ENCODE measurements at places on chromosomes 11 and 22. TPM values are rescaled to one million over a fixed set of nuclear protein-coding genes. Genes with fewer than 3 reads are reported as not detected.

NDUFS3 gene
- 137 TPM for total RNA-seq

DAGLA gene
- 0.91 TPM for total RNA-seq

TLCD5 gene
- total RNA-seq: 11.4 TPM

OR6T1 gene
- not detected for total RNA-seq

MS4A7 gene
- total RNA-seq: not detected

SLC37A2 gene
- total RNA-seq: 4.2 TPM
